HEK293T (cell line): ENCODE measurements at places on chromosomes 11 and 22.

DNA sequence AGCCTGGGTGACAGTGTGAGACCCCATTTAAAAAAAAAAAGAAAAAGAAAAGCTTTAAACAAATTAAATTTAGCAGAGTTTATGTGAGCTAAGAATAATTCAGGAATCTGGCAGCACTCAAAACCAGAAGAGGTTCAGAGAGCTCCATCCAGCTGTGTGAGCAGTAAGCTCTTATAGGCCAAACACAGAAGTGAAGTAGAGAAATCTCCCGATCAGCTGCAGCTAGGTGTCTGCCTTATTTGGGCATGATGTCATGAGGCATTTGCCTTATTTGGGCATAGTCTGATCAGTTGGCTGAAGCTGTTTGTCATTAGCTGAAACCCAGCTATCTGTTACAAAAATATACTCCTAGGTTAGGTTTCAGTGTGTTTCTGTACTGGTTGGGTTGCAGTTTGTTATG is 8.2 kb downstream of the MS4A15 start:
- no peak for DNase-seq

DNA sequence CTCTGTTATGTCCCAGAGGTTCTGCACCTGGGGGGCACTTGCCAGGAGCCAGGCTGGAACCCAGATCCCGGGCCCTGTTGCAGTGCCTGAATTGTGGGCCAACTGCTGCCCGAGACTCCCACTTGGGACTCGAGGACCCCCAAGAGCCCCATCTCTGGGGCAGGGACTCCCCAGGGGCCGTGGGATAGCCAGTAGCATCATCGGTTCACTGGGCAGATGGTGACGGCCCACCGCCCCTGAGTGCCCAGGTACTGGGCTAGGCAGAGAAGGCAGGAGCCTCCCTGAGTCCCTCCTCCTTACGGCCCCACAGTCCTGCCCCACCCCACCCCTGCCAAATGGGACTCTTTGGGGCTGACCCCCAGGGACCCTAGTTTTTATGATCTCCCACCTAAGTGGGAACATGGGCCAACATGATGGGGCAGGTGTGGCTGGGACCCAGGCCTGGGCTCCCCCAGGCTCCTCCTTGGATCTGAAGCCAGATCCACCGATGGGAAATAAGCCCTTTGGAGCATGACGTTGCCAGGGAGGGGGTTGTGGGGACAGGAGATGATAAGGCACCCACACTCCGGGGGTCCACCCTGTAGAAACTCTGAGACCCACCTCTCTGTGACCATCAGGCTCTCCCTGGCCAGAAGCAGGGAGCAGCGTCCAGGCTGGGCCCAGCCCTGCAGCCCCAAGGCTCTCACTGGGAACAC is 94.5 kb upstream of the FGF3 start:
- no peak for DNase-seq

- no peak for DNase-seq
Observed at GRCh38 chr22:27438271-27438980, 363.1 kb downstream of the MN1 start.

DNA sequence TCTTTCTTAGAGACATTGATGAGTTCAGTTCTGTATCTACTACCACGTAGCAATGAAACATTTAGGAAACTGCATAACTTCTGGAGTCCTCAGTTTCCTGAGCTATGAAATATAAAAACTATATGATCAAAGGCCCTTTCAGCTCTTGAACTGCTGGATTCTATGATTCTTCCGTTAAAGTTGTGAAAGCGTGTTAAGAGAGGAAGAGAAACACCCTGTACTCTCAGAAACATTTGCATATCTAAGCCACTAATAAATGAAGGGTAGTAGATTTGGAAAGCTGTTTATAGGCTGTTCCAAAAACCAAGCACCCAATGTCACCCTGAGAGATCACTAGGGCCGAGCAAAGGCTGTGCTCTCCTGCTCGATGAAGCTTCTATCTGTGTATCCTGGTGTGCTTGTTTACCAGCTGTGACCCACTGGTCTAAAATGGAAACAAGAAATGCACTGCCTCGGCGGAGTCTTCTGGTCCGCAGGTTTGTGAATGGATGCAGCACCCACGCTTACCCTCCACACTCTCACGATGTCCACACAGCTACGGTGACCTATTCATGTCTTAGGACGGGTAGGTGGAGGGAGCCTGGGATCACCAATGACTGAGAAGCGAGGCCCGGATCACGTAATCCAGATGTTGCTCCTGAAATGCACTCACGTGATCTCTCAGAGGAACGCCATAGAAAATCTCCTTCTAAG is 325.8 kb downstream of the OPCML start:
- no peak for DNase-seq

DNA sequence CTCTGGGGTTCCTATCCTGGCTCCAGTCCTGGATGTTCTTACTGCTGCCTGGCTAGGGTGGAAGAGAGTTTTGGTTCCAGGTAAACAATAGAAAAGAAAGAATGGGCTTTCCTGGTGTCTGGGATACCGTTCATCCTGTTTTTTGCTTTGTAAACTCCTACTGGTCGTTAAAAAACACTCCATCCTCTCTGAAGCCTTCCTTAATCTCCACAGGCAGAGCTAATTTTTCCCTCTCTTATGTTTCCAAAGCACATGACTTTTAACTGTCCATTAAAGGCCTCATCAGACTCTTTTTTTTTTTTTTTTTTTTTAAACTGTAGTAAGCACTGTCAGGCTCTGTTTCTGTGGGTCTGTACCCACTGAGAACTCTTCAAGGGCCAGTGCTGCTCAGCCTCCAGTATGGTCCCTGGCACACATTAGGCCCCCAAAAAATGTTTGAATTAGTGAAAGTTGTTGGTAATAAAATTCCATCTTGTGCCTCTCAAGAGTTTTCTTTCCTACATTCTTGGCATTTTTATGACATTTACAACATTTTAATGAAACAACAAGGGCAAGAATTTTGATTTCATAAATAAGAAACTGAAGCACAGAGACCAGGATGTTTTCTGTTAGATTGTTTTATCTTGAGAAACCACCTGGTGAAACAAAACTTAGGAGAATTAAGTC is 104.2 kb downstream of the TEAD1 start:
- no peak for DNase-seq

- no peak for DNase-seq
Observed at GRCh38 chr11:72012897-72013721, 14.4 kb downstream of the IL18BP start.

DNA sequence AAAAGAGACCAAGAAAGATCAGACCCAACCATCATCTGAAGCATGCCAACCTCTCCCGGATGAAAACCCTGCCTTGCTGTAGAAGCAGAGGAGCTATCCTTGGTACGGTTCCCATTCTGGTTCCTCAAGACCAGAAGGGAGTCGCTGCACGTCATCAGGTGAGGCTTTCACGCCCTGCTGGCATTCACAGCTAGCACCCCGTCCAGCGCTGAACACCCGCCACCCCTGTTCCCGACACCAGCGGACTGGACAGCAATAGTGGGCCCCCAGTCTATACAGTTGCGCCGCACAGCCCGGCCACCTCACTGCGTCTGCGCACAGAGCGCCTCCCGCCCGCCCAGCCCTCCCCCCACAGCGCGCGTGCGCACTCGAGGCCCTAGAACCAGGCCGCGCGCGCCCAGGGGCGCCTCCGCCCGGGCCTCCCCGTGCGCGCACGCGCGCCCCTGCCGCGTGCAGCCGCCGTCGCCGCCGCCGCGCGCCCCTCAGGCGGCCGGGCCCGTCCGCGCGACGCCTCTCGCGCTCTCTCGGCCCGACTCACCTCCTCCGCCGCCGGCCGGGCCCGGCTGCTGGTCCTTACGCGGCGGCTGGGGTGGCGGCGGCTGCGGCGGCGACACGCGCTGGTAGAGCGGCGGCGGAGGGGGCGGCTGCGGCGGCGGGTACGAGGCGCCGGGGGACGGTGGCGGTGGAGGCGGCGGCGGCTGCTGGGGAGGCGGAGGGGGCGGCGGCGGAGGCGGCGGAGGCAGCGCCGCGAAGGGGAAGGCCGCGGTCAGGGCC is 706 bp downstream of the SF1 start:
- peak; percentile 92 for DNase-seq

DNA sequence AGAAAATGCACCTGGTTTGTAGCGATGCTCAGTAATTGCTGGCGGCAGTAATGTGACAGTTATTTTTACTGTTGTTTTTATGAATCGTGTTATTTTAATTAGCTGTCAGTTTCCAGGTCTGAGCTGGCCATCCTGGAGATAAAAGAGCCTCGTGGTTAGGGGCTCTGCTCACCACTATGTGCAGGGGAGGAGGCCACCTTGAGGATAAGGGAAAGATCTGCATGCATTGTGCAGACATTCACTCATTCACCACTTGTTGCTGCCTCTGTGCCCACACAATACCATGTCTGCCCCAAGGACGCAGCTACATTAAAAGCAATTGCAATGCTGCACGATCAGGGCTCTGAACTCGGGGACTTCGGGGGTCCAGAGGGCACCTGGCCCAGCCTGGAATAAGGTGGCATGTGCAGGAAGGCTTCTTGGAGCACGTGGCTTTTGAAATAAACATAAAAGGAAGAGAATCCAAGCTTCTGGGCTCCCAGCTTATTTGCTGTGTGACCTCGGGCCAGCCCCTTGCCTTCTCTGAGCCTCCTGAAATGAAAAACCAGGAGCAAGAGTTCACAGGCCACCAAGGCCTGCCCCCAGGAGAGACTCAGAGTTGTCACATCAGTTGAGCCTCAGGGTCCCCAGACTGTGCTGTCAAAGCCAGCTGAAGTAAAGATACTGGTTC is 44.7 kb upstream of the SHISAL1 start:
- peak; percentile 33 for DNase-seq
